ENCODE measurements at places on chromosomes 12 and 14. TPM values are rescaled to one million over a fixed set of nuclear protein-coding genes. Genes with fewer than 3 reads are reported as not detected.

DNA sequence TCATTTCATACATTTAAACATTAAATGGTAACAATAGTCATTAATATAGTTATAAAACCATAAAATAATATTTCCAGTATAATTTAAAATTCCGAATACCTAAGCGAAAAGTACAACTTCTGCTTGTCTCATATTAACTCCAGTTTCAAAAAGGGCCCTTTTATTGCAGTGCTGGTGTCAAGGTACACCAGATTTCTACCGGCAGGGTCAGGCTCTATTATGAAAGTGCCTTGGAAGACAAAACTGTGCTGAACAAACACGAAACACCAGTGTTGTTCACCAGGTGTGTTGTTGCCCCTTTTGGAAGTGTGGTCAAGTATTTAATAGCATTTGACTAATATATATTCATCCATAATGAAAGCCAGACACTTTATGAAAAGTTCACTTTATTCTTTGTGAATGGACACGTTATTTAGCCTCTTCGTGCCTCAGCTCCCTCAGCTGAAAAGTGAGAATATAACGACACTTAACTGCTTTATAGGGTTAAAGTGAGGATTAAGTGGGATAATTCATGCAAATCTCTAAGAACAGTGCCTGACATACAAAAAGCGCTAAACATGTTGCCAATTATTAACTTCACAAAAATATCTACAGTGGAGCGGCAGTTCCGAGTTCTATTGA lies 20.3 kb upstream of the GNS start:
- H3K4me3 ChIP-seq, result no peak overlapping the region
- H3K27ac ChIP-seq, result no peak overlapping the region
- DNase-seq, result no peak

The OR4E2 gene
- not detected for total RNA-seq

The PRPH gene
- total RNA-seq, result not detected

GRCh38 chr14:73245480-73246325 lies 8.4 kb downstream of the PAPLN start:
- H3K27ac ChIP-seq, result no peak overlapping the region
- no peak for DNase-seq
- peak overlapping the region; percentile 38 for H3K4me3 ChIP-seq
- H3K27me3 ChIP-seq, result no peaks in the 10 kb centered on the region

- H3K27ac ChIP-seq, result no peak overlapping the region
- no peak overlapping the region for H3K4me3 ChIP-seq
- H3K27me3 ChIP-seq, result no peaks in the 10 kb centered on the region
- DNase-seq, result no peak
- no peaks in the 10 kb centered on the region for H3K36me3 ChIP-seq
- H3K4me1 ChIP-seq, result no peaks in the 10 kb centered on the region
These were observed 186.4 kb downstream of the SYT10 start for GRCh38 chr12:33253178-33253577.

DNA sequence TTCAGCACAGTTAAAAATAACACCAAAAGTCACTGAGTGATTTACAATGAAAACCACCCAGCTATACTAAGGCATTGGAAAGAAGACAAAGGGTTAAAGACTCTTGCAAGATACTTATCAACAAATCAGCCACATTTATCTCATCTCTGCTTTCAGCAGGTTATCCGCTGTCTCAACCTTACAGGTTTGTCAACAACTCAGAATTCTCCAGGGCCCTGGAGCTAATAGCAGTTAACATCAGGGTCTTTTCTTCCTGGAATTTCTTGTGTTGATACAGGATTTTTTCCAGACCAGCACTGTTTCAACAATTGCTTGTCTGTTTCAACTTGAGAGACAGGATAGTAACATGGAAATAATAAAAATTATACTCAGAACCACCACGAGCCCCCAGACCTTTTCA lies 3.5 kb downstream of the PKP2 start:
- H3K4me3 ChIP-seq, result no peak overlapping the region
- DNase-seq, result no peak
- H3K27me3 ChIP-seq, result no peaks in the 10 kb centered on the region
- H3K36me3 ChIP-seq, result no peaks in the 10 kb centered on the region

The MANSC4 gene
- total RNA-seq, result 0.48 TPM

DNA sequence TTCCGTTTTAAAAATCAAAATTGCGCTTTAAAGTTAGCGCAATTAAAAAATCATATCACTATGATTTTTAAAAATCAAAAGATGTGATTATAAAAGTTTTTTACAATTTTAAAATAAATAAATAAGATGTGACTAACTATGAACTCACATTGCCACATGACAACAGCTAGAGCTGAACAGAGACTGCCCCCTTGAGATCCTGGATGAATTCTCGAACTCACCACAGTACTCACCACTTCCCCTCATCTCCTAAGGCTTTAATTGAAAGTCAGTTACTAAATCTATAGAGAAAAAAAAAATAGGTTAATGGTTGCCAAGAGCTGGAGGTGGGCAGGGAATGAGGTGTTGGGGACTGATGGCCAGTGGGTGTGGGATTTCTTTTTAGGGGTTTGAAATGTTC lies 384.2 kb downstream of the ZFP36L1 start:
- no peak overlapping the region for H3K4me3 ChIP-seq
- no peaks in the 10 kb centered on the region for H3K27me3 ChIP-seq
- H3K4me1 ChIP-seq, result no peaks in the 10 kb centered on the region
- DNase-seq, result no peak
- H3K36me3 ChIP-seq, result no peaks in the 10 kb centered on the region
- H3K27ac ChIP-seq, result peak overlapping the region; percentile 36

DNA sequence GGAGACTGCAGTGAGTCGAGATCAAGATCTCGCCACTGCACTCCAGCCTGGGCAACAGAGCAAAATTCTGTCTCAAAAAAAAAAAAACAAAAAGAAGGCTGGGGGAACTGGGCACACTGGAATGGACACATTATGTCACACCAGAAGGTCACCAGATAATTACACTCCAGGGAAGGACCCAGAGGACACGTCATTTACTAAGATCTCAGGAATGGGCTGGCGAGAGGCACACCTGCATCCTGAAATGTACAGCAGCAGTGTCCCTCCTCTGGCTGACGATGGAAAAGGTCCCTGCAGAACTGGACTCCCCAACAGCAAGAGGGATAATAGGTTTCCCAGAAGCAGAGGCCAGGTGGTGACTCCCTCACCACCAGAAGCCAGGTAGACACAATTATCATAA lies 243.5 kb downstream of the BCL11B start:
- no peaks in the 10 kb centered on the region for H3K4me1 ChIP-seq
- H3K27me3 ChIP-seq, result no peaks in the 10 kb centered on the region
- no peak overlapping the region for H3K4me3 ChIP-seq
- no peak for DNase-seq
- no peak overlapping the region for H3K27ac ChIP-seq
